ENCODE measurements at places on chromosomes 12 and 14.

- no peak for DNase-seq
Observed at GRCh38 chr12:115541891-115542421, 735.5 kb downstream of the MED13L start.

DNA sequence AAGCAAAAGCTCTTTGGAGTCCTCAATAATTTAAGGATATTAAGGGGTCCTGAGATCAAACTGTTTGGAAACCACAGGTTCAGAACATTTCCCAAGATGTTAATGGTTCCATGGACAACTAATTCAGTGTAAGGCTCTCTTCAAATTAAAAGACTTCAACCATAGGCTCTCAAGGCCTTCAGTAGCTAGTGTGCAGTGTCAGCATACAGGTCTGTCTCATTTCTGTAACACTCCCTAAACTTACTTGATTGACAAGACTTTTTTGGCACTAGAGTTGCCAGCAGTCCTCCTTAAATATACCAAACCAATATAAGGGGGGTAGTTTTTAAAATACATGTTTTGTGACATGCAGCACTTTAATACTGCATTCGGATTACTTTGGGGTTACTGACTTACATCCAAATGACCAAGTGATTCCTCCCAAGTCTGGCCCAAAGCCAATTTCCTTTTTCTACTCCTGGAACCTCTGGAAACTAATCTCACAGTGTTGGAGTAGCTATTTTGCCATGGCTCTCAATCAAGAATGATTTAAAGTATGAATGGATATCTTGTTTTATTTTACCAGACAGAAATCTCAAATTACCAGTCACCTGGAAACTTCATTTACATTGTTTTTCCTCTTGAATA, 22.7 kb downstream of the CSRP2 start:
- DNase-seq: no peak

DNA sequence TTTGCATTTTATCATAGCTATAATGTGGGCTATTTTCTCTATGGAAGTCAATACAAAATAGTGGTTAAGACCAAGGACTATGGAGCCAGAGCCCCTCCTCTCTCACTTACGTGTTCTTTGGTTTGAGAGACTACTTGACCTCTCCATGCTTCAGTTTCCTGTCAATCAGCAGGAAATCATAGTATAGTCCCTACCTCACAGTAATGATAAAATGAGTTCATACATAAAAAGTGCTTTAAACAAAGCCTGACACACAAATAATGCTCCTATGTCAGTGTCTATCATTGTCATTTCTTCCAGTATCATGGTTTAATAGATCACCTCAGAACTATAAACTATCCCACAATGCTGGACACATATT, 90.4 kb downstream of the MED13L start:
- DNase-seq: no peak

DNA sequence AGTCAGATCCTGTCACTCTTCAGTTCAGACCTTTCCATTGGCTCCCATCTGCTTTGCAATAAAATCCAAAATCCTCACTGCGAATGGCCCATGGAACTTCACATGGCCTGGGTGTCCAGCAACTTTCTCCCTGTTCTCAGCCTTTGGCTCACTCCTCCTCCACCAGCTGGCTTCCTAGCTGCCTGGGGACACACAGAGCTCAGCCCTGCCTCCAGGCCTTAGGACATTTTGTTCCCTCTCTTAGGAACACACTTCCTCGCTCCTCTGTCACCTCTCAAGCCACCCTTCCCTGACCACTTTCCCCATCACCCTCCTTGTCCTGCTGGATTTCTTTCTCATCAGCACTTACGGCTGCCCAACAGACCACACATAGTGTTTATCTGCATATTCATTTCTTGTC, 419.6 kb downstream of the MED13L start:
- DNase-seq: no peak

GRCh38 chr12:124786061-124786964, 77.4 kb downstream of the SCARB1 start:
- no peak for DNase-seq

GRCh38 chr14:94026173-94026888, at the start of gene OTUB2:
TSS of gene OTUB2 (plus strand) at chr14:94026340. CDS start at chr14:94026538, 198 bp downstream.
- peak; percentile 87 for DNase-seq

- no peak for DNase-seq
Observed at GRCh38 chr12:52670961-52671360, 9.2 kb downstream of the KRT1 start.

DNA sequence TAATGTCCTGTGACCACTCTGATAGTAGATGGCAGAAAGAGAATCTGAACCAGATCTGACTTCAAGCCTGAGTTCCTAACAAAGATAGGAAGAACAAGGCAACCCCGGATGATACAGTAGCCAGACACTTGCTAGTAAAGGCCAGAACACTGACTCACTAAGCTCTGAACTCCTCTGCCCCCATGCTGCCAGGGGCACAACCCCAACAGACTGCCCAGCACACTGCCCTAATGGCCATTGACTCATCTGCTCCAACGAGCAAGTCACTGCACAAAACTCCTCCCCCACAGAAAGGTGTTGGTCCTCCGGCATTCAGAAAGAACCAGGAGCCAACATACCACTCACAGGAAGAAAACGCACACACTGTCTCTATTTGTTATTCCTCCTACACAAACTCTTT, 179.6 kb upstream of the NUDT4 start:
- no peak for DNase-seq

DNA sequence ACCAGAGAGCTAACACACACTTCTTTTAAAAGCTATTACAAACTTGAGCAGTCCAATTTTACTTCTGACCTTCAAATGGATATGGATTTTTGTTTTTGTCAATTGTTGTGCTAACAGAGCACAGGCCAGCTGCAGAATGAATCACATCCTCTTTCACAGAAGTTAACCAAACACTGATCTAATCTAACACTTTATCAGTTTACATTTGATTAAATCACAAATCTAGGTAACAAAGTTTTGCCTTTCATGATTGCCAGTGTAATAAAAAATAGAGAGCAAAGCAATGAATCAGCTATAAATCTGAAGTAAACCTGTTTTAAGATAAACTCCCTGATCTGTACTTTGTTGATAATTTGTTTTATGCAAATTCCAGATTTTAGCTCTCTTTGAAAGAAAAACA, 273.1 kb upstream of the RGS6 start:
- DNase-seq: no peak

GRCh38 chr12:89250636-89251035, 101.7 kb downstream of the DUSP6 start:
- DNase-seq: no peak

DNA sequence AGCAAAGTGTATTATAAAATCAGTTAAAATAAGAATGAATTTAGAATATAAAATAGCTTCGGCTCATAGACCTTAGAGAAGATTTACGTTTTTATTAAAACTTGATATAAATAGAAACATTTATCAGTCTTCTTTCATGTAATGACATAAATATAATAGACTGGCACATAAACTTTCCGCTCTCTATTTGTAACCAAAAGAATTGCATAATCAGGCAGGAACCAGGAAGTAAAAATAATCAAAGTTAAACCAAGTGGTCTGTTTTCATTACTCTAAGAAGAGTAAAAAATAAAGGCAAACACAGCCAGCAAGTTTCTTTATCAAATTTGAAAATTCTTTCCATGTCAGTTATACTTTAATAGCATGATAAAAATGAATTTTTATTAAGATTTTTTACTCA, 46.3 kb upstream of the ATP2A2 start:
- no peak for DNase-seq

DNA sequence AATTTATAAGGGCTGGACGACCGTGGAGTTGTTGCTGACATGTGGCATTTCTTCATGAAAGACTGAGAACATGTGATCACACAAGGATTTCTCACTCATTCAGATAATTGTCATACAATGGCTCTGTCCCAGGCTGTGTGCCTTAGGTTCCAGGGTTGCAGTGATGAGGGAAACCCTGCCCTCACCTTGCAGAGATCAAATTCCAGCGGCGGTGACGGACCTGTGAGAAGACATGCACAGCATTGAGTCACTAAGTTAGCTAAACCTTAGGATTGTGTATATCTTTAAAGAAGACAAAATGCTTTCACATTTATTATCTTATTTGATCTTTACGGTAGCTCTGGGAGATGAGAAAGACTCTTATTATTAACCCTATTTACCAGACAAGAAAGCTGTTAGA, 1029.1 kb downstream of the BCL11B start:
- DNase-seq: no peak

DNA sequence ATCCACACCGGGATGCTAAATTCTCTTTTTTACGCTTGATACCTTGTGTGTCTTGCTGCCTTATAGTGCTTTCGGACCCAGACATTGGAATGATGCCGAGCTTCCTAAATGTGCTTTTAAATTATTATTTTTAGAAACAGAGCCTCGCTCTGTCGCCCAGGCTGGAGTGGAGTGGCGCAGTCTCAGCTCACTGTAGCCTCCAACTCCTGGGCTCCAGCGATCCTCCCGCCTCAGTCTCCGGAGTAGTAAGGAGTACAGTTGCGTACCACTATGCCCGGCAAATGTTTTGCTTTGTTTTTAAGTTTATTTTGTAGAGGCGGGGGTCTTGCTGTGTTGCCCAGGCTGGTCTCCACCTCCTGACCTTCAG, 489 bp upstream of the EML5 start:
- DNase-seq: no peak

GRCh38 chr14:30131581-30132097, 204.0 kb upstream of the PRKD1 start:
- no peak for DNase-seq

- DNase-seq: no peak
Observed at GRCh38 chr12:12201274-12201758, 65.5 kb downstream of the LRP6 start.

DNA sequence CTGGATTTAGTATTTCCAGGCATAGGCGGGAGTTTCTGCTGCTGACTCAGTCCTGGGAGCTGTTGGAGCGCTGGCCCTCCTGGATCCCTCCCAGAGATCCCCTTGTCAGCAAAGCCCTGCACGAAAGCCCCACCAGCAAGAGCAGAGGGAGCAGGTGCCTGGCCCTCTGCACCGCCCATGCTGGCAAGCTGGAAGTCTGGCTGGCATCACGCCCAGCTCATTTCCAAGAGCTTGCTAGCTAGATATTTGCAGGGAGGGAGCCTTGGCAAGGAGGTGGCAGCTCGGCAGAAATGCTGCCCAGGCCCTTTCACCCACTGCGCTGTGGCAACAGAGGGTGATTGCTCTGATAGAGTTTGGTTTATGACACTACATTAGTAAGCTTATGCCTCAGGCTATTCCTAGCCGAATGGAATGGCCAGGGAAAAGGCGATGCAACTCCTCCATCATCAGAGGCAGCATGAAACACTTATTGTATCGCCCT, 193.9 kb downstream of the EMP1 start:
- DNase-seq: no peak

All from activated CD4-positive, CD25-positive, alpha-beta regulatory T cell treated with anti-CD3 and anti-CD28 coated beads, Interleukin-2, amount 50 U/mL, for 16 hours (primary cell).